BJ (cell line): ENCODE measurements at places on chromosomes 3 and 15.

DNA sequence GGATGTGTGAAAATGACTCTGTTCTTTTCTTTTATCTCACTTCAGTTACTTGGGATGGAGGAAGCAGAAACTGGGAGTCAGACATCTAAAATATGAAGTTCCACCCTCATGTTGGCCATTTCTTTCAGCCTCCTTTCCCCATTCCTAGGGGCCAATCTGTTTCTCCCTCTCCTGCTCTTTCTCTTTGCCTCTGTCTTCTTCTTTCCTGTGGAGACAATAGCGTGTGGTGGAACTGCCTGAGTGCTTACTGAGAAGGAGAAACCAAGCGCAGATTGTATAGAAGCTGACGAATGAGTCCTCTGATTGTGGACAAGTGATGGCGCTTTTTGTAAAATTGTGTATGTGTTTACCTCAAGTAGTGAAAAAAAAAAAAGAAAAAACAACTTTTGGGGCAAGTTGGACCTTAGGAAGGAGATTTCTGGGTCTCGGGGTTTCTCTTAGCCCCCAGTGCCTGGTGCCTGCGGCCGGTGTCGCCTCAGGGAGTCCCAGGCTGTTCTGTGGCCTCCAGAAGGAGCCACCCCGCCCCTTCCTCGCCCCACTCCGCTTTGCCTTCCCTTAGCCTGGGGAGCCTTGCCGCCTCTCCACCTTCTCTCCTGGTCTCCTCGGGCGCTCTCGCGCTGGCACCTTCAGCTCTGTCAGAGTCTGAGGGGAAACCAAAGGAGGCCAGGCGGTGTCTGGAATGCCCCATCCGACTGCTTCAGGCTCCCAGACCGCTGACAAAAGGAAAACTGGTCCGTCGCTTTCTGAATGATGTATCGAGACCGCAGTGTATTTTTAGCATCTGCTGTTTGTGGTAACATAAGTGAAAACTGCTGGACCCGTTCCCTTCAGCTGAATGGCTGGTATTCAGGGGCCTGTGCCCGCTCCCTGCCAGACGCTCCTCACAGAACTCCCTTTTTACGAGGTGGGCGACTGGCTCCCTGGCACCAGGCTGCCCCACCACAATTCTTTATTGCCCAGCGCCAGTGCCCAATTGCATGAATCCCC, 30.1 kb downstream of the SCG5 start:
- peak; percentile 54 for DNase-seq

- DNase-seq, result no peak
Observed at GRCh38 chr3:135014566-135014965, 219.5 kb downstream of the EPHB1 start.

DNA sequence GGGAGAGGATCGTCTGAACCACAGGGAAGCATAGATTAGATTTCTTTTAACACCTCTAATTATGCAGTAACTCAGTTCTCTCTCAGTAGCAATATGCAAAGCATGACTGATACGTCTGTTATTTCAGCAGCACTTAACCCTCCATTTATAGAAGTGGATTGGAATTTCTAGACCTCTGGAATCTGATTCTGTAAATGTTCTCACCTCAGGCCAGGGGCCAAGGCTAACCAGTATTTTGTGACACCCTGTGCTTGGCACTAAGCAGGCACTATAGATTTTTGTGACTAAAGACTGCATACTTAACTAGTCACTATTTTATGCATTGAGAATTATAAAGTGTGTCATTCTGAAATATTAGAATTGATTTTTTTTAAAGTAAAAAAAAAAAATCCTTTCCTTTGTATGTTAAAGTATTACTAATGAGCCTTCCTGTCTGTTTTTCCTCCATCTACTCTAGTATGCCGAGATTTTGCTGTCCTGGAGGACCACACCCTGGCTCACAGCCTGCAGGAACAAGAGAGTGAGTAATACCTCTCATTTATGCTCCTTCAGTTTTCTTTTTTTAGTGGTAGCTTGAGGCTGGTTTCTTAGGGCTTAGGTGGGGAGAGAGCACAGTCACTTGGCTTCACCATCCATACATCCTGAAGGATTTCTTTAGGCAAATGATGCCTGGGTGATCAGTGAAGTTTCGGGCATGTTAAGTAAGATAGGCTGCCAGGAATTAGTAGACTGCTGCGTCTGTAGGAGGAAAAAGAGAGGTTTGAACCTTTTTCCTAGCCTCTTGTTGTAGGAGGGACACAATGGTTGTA, 26.5 kb upstream of the UTS2B start:
- DNase-seq, result no peak

GRCh38 chr3:51954105-51954504, 1.1 kb upstream of the GPR62 start:
- DNase-seq, result no peak

GRCh38 chr3:75192146-75192616, 471.9 kb upstream of the FRG2C start:
- DNase-seq, result peak; percentile 0

DNA sequence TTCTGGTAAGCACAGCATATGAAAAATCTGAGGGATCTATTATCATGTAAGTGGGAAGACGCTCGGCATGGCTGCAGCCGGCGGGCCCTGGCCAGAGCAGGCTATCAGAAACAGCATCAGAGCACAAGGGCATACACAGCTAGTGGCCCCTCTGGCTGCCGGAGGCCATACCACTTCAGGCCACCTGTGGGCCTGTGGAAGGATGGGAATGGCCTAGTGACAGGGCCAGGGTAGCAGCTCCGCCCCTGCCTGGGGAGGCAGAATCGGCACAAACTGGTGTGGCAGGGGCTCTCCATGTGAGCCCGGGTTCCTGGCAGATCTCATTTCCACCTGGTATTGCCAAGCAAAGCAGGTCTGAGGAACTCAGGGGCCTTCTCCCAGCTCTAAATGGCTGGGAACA, 46.4 kb downstream of the SH3BP5 start:
- no peak for DNase-seq

GRCh38 chr15:100663915-100664281, 61.5 kb downstream of the ASB7 start:
- DNase-seq, result no peak

DNA sequence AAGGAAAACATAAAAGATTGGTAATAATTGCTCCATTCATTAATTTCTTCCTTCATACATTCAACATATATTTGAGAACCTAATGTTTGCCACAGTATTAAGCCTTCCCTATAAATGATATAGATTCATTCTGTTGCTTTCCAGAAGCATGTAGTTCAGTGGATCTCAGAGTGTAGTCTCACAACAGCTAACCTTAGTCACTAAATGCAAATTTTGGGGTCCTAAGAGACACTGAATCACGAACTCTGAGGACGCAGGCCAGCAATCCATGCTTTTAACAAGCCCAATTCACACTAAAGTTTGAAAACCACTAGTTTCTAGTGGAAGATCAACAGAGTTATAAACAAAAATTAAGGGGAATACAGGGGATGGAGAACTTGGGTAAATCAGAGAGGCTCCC, 7.2 kb upstream of the AQR start:
- DNase-seq, result no peak

- DNase-seq, result peak; percentile 10
Observed at GRCh38 chr3:41239587-41239986, 40.3 kb downstream of the CTNNB1 start.

DNA sequence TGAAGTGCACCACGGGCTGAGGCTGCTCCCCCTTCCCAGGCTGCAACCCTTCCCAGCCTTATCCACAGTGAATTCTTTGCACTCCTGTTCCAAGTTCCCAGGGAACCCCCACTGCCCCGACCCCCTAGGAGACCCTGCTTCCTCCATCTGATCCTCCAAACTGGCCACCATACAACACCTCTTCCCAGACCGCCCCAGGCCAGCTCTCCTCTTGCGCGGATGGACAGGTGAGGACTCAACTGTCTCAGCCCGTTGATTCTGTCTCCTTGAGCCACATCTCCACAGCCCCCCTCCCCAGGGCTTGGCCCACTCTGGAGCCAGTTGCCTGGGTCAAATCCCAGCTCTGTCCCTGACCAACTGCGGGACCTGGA, 21.7 kb downstream of the GRIP2 start:
- DNase-seq, result no peak

GRCh38 chr15:35557544-35557943, 11.6 kb upstream of the DPH6 start:
- peak; percentile 27 for DNase-seq

GRCh38 chr3:75235631-75236030, 428.5 kb upstream of the FRG2C start:
- no peak for DNase-seq

DNA sequence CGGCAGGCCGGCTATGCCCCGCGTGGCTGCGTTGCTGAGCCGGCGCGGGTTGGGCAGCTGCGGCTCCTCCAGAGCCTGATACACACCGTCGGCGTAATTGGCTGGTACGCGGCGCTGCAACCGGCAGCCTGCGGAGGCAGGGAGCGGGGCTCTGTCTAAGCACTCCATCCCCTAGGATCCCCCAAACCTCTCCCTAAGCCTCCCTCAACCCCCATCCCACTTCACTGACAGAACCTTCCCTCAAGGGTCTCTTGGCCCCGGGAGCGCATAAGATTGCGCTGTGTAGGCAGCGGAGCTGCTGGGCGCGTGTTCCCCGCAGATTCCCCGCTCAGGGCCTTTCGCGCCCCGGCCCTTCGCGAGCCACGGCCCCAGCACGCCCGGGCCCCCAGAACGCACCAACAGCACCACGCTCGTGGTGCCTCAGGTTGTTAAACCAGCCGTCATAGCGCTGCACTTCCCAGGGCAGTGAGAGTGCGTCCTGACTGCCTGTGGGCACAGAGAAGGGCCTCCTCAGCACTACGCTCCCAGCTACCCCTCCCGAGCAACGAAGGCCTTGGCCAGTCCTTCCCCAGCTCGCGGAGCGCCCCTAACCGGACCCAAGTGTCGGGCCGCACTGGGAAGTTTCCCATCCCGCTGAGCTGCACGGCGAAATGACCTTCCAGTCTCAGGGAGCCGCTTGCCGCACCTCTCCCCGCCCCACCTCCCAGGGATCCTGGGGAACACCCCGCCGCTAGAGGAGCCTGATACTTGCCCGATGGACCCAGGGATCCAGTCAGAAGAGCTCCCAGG, 1.2 kb downstream of the DUOX2 start:
- DNase-seq, result no peak

GRCh38 chr3:67090474-67090873, 92.4 kb downstream of the KBTBD8 start:
- DNase-seq, result peak; percentile 26

- no peak for DNase-seq
Observed at GRCh38 chr15:96183514-96183850, 147.0 kb upstream of the NR2F2 start.

GRCh38 chr3:141440942-141441341, 45.9 kb upstream of the RASA2 start:
- no peak for DNase-seq

DNA sequence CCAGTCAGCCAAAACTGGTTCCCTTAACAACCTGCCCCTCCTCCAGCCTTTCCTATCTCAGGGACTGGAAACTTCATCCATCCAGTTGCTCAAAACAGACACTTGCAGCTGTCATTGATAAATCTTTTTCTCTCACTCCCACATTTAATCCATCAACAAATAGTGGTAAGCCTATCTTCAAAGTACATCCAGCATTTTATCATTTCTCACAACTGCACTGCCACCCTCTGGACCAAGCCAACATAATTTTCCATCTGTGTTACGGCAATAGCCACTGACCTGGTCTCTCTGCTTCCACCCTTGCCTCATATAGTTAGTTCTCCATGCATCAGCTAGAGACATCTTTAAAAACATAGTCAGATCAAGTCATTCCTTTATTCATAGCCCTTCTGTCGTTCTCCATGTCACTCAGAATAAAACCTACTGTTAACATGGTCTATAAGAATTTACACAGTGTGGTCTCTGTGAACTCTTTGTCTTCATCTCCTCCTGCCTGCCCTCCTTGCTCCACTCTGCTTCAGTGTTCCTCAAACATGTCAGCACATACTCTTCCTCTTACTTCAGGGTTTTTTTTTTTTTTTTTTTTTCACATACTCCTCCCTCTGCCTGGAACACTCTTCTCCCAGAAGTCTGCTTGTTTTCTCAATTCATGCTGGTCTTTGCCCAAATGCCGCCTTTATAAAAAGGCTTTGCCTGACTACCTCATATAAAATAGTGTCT, 102.5 kb upstream of the COL6A5 start:
- DNase-seq, result no peak

- DNase-seq, result peak; percentile 35
Observed at GRCh38 chr3:110815008-110815583, 256.5 kb upstream of the NECTIN3 start.

GRCh38 chr3:148131990-148132638, 565.6 kb upstream of the AGTR1 start:
- DNase-seq, result no peak

DNA sequence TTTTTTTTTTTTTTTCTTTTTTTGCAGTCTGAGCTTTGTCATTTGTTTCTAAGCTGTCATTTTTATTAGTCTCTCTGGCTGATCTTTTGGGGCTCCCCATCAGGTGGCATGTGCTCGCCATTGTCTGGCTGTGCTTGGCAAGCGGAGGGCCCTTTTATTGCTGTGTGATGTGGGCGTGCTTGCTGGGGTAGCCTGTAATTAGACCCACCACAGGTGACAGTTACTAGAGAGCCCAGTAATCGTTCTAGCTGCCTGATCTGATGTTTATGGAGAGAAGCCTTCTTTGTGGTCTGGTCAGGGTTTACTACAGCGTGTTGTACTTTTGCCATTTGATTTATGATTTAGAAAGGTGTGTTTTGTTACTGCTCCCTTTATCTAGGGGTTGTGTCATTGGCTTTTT, 179.9 kb downstream of the MCTP2 start:
- no peak for DNase-seq

- DNase-seq, result no peak
Observed at GRCh38 chr3:68056556-68056955, 402.1 kb upstream of the SUCLG2 start.

DNA sequence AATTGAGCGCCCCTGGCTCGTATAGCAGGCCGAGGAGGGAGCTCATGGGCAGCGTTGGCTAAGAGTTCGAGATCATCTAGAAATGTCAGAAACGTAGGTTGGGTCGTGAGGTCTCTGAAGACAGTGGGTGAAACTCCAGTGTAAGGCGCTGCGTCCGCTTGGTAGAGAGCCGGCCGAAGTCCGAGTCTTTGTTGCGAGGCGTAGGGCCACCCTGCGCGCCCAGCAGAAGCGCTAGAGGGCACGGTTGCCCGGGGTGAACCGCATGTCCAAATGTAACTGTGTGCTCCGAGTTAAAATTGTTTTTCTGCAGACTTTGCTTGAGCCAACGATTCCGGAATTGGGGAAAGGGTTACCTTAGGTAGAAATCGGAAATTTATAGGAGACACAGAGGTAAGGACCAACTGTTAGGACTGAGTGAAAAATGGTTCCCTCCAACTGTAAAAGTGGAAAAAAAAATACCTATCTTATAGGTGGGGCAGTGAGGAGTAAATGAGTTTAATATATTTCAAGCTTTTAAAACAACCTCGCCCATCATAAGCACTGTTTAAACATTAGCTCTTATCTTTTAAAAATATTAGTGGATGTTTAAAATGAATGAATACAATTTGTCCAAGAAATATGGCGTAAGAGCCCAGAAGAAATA, 993 bp upstream of the SIAH2 start:
- DNase-seq, result no peak

- DNase-seq, result no peak
Observed at GRCh38 chr3:127662001-127662469, 10.7 kb upstream of the ABTB1 start.
